ENCODE measurements at places on chromosomes 6 and 20. TPM values are rescaled to one million over a fixed set of nuclear protein-coding genes. Genes with fewer than 3 reads are reported as not detected.

The PKHD1 gene
- total RNA-seq = 0.22 TPM

The HLA-DRB1 gene
- not detected for total RNA-seq

The KCNK5 gene
- 2.4 TPM for total RNA-seq

The DSP gene
- total RNA-seq = 0.10 TPM

The RSPO4 gene
- 0.82 TPM for total RNA-seq

The FILIP1 gene
- total RNA-seq = 0.03 TPM

DNA sequence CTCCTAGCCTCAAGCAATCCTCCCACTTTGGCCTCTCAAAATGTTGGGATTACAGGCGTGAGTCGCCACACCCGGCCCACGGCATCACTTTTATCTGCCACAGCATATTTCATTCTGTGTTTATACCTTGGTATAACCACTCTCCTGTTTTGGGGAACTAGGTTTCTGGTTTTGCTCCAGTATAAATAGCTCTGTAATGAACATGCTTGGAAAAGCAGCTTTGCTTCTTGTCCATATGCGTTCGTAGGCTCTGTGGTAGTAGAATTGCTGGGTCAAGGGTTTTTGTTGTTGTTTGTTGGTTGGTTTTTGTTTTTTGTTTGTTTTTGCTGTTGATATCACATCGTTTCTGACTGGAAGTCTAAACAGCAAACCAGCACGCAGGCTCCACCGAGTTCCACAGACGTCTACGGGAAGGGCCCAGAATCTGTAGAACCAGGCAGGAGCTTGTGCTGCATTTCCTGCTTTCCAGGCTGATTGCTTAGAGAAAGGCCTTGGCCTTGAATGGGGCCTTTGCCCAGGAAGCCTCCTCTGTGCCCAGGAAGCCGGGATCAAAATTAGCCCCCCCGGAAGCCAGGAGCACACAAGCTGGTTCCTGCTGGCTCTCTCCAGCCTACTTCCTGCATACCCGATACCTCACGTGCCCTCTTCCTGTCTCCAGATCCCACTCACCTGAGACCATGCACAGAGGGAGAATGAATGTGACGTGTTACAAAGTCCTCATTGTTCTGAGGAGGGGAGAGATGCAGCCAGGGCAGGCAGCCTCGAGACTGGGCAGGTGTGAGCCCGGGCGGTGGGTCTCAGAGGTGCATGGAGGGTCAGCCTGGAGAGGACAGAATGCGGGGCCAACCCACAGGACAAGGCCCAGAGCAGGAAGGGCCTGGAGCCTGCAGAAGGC lies 34.7 kb downstream of the AAR2 start:
- no peak for DNase-seq

GRCh38 chr6:87785229-87785862 lies 83.3 kb upstream of the AKIRIN2 start:
- no peak for DNase-seq

DNA sequence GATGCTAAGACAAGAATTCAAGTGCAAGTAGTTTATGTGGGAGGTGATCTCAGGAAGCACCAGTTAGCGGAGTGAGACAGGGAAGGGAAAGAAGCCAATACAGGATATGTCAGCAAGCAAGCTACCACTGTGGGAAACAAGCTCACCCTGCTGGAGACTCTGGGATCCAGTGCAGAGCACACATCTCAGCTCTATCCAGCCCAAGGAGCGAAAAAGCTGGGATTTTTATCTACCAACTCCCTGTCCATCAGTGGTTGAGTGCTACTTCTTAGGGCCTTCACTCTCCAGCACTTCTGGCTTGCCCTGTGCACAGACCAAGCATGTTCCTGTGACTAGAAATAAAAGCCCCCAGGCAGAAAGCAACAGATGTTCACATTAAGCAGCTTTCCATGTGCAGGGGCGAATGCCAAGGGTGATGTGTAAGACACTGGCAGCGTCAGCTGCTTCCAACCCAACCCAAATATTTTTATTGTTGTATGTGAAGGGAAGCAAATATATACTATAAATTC lies 10.8 kb upstream of the RNF24 start:
- DNase-seq = peak; percentile 81

- no peak for DNase-seq
Observed at GRCh38 chr6:81465859-81466258, 286.6 kb downstream of the TENT5A start.

- no peak for DNase-seq
Observed at GRCh38 chr6:69379518-69379917, 417.3 kb downstream of the LMBRD1 start.

DNA sequence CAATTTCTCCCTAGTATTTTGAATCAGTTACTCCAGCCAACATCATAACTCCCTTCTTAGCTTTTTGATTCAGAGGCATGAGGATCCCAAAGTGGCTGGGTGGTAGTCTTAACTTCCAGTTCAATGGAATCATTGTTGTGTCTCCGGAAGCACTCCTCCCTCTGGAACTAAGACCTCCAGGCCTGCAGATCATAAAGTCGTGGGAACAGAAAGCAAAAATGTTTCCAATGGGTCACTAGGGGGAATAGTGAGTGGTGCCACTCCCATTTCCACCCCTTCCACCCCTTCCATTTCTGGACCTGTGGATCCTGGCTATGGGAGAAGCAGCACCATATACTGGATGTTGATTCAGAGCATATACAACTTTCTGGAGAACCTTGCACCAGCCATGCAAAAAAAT lies 130.8 kb downstream of the SGK1 start:
- no peak for DNase-seq

DNA sequence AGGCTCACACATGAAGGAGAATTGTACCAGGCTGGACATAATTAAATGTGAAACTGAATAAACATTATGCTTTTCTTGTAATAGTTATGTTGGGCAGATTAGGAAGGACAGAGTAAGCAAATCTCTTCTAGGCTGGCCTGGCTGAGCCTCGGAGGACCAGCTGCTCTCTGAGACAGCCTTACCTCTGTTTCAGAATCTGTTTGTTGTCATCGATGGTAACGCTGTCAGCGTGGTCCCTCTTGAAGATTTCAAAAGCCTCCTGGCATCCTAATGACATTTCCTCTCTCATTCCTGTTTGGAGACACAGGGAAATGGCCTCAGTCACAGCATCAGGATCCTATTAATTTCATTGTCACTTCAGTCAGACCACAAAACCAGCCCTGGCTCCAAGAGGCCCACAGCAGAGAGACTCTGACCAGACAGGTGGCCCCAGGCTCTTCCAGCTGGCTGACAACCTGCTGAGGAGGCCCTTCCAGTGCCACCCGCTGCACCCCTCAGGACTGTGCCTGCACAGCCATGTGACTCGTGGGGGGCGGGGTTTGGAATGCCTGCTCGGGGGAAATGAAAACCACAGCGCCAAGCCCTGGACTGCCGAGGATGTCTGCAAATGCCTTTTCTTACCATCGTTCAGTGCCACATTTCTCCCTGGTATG lies 108.5 kb upstream of the KCNK16 start:
- peak; percentile 6 for DNase-seq

GRCh38 chr6:10837009-10837621 lies 1.2 kb downstream of the MAK start:
- peak; percentile 58 for DNase-seq
